ENCODE measurements at places on chromosomes 1 and 21.

DNA sequence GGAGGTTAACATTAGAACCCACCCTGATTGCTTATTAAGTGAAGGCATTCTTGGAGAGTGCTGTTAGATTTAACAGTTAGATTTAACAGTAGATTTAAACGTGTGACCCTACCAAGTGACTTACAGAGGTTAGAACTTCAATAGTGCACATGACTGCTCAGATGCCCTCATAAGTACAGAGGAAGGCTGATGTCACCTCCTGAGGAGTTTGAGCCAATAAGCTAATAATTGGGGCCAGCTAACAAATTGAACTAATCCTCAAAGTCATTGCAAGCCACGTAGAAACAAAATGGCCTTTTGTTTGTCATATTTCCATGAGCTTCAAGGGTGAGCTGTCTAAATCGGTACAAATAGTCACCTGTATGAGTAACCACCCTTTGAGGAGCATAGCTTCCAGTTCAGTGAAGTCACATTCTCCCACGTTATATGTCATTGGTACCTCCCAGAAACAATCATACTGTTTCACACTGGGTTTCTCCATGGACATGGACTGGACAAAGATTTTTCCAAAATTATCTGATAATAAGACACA lies 11.7 kb downstream of the AVPR1B start:
- DNase-seq: no peak

DNA sequence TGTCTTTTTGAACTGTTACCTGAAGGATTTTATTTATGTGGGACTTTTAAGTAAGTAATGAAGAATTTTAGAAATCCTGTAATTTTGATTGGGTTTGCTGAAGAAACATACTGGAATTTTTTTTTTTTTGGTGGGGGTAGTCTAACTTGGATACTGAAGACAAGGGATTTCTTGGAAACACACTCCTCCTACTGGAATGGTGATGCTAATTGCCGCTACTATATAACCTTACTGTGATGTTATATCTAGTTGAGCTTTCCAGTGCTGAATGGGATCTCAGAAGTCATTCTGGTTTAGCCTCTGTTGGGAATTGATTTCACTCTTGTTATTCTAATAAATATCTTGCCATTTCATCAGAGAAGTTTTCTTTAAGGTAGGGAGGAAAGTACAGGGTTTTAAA lies 8.4 kb downstream of the PPP2R5A start:
- DNase-seq: no peak

GRCh38 chr1:117341123-117341522 lies 26.1 kb upstream of the MAN1A2 start:
- no peak for DNase-seq

- DNase-seq: no peak
These were observed 9.1 kb downstream of the PRPF38A start for GRCh38 chr1:52413410-52413989.

DNA sequence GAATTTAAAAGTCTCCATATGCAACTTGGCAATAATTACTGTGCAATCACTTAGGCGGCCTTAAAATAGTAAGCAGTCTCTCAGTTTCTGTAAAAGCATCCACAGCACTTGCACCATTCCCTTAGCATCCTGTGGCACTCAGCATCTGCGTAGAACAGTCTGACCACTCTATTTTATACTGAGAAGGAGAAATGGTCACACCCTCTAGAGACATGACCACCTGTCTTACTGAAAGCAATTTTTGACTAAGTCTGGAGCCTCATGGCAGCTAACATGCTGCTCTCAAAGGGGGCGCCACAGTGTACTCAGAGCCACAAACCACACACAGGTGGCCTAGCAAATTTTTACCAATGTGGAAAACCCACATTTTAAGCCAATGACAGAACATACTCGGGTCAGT lies 62.0 kb downstream of the KCNK1 start:
- DNase-seq: no peak

DNA sequence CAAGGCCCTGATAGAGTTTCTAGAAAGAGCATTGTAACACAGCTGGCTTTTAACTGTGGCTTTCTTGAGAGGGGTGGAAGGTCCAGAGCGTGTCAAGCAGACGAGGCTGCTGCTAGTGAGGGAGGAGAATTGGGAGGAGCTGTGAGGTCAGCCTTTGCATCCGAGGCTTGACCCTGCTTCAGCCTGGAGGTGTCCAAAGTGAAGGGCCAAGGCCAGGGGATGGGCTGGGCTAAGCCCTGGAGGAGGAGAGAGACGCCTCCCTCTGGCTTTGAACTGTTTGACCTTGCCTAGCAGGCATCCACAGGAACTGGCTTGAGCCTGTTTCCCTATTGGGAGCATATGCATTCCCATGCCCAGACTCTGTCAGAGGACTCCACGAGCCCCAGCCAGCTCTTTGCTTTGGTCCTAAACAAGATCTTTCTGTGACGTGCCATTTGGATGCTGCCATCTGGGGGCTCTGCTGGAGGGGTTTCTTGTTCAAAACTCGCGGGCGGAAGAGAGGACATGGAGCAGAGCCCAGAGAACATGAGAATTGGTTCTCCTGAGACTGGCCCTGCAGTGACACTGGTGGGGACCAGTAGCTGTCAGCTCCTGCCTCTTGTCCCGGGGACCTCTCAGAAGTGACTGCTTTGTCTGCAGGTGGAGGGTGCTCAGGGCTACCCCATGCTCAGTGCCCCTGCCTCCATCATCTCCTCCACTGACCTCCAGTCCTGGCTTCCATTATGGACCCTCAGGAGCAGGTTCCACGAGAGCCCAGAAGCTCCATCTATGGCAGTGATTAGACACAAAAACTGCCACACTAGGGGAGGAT lies 5.5 kb downstream of the ACTRT2 start:
- no peak for DNase-seq

- DNase-seq: no peak
These were observed 2.4 kb downstream of the ATP2B4 start for GRCh38 chr1:203629016-203629506.

GRCh38 chr1:118504867-118505266 lies 319.8 kb upstream of the SPAG17 start:
- DNase-seq: no peak

- no peak for DNase-seq
These were observed 169.2 kb upstream of the IRF2BP2 start for GRCh38 chr1:234779160-234779538.

DNA sequence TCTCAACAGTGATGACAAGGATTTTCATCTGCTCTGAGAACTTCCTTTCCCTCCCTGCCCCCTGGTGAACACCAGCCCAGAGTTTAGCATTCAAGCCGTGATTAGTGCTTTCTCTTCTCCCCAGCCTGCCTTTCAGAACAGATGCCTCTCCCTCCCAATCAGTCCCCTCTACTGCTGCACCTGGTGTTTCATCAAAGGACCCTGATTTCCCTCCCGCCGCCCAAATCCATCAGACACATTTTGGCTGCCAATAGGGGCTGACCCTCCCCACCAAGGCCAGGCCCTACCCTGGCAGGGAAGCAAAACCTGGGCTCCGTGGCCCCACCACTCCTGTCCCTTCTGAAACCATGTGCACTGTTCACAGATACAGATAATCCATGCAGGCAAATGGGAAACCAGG lies 34.0 kb upstream of the KLHDC7A start:
- no peak for DNase-seq

- no peak for DNase-seq
These were observed 40.5 kb upstream of the NEK2 start for GRCh38 chr1:211715971-211716370.

DNA sequence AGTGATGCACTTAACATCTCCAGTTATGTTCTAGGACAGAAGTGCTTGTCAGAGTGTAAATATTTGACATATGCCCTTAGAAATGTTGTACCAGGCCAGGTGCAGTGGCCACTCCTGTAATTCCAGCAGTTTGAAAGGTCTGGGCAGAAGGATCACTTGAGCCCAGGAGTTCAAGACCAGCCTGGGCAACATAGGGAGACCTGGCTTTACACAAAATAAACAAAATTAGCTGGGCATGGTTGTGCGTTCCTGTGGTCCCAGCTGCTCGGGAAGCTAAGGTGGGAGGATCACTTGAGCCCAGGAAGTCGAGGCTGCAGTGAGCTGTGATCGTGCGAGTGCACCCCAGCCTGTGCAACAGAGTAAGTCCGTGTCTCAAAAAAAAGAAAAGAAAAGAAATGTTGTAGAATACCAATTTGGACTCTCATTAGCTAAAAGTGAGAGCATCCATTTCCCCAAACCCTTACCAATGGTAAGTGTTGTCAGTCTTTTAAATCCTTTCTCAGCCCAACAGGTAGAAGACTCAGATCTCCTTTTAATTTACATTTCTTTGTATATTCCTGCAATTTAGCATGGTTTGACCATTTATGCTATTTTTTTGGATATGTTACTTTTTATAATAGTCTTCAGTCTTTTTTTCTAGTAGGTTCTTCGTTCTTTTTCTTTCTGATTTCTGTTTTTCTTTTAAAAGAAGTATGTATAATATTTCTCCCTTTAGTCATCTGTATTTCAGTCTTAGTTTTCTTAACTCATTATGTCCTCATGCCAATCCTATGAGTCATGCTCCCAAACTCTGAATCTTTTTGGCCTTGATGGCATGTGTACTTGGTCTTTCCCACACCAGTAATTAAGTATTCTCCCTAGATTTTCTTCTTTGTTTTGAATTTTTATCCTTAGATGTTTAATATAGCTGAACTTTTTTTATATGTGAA lies 74.4 kb downstream of the CAMTA1 start:
- no peak for DNase-seq

GRCh38 chr1:225744745-225745144 lies 32.9 kb upstream of the SRP9 start:
- no peak for DNase-seq

DNA sequence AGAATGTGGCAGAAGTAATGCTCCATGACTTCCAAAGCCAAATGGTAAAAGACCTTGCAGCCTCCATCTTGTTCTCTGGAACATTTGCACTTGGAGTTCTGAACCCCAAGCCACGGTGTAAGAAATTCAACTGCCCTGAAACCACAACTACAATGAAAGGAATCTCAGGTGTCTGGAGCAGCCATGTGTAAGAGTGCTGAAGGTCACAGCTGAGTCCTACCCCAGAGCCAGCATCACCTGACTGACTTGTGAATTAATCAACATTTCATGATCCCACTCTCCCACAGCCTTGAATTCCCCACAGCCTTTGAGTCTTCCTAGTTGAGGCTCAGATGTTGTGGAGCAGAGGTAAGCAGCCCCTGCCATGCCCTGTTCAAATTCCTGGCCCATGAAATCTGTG lies 192.8 kb upstream of the CAMK1G start:
- DNase-seq: no peak

DNA sequence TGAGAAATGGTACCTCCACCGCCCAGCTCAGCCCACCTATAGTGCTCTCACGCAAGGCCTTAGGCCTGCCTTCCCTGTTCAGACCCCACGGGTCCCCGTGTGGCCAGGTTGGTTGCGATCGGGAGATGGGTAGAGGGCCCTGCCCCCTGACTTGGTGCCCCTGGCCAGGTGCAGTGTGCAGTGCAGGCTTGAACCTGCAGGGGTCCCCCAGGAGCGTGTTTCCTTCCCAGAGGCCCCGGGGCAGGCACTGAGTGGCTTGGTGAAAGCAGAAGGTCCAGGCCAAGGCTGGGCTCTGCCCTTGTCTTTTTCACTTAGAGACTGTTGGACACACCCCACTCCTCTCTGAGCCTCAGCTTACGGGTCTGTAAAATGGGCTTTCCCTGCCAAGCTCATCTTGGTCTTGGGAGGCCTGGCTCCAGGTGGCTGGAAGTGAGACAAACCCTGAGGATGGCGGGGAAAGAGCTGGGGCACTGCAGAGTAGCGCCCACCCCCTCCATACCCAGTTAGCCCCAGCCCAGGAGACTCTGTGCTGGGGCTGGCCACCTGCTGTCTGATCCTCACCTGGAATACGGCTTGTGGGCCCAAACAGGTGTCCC lies 9.3 kb upstream of the HES5 start:
- no peak for DNase-seq

DNA sequence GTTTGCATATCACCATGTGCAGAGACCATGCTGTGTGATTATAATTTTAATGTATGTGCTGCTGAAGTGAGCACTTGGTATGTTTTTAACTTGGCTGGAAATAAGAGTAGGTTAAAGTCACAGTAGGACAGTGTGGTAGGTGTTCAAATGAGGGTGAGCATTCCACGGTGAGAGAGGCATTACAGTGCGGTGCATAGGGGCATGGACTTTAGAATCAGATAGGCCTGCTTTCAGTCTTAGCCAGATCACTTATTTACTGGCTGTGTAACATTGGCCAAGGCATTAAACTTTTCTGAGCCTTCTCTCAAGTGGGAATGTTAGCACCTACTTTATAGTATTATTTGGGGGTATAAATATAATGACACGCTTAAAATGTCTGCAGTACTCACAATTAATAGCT lies 43.2 kb downstream of the GIPC2 start:
- no peak for DNase-seq

DNA sequence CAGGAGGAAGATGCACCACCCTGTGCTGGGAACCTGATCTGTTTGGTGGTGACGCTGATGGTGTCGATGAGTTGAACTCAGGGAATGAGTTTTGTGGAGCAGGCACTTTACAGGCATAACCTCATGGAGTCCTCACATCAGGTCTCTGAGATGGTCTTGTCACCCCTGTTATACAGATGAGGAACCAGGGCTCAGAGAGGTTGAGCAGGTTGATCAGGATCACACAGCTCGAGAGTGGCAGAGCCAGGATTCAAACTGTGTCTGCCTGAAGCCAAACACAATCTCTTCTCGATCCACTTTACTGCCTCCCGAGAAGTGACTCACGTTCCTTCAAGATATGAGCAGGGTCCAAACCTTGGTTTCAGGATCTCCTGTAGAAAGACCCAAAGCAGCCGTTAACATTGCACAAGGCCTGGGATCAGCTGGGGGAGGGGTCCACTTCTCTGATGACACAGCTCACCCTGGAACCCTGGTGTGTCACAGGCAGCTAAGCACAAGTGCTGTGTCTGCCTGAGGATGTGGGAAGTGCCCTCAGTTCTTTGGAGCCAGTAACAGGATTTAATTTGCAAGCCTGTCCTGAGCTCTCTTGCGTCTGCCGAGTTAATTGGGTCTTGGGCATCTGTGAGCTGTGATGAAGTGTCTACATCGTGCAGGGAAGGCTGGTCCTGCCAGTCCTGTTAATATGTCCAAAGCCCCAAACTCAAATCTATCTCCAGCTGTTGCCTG lies 65.4 kb upstream of the STUM start:
- DNase-seq: no peak

DNA sequence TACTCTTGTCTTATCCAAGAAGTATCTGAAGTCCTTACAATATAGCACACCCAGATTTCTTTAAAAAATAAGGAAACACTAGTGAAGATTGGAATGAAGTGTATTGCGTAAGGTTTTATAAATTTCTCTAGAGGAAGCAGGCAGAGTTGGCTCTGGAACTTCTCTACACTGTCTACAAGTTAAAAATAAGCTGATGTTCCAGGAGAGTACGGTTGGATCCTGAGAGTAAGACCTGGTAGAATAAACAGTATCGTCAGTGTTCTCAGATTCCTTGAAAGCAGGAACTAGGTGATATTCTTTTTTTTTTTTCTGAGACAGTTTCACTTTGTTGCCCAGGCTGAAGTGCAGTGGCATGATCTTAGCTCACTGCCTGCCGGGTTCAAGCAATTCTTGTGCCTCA lies 107.9 kb downstream of the USP25 start:
- DNase-seq: no peak

- DNase-seq: no peak
These were observed 96.6 kb downstream of the FGGY start for GRCh38 chr1:59393211-59394180.

GRCh38 chr1:245046769-245047168 lies 108.0 kb upstream of the KIF26B start:
- DNase-seq: no peak
